HS-5 (cell line): ENCODE measurements at places on chromosomes 12 and 14.

GRCh38 chr12:74538491-74539258, 1.0 kb downstream of the ATXN7L3B start:
- DNase-seq = no peak

DNA sequence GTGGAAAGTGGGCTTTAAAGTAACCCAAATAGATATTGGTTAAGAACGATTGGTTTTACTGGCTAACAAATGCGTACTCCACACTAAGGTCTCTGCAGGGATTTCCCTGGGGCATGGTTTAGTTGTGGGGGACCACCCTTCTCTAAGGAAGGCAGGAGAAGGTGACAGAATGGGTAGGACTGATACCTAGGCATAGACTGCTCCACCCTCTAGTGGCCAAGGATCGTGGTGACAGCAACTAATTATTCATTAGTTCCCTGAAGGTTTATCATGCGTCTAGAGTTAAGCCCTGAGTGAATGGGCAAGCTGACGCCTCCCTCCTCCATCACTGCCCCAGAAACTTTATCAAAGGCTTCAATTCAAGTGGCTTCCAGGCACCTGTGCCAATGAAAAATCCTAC, 9.1 kb downstream of the FAM181A start:
- DNase-seq = no peak

GRCh38 chr12:66739266-66739665, 60.4 kb upstream of the GRIP1 start:
- DNase-seq = no peak

GRCh38 chr12:118925407-118925806, 55.9 kb upstream of the SRRM4 start:
- DNase-seq = no peak

DNA sequence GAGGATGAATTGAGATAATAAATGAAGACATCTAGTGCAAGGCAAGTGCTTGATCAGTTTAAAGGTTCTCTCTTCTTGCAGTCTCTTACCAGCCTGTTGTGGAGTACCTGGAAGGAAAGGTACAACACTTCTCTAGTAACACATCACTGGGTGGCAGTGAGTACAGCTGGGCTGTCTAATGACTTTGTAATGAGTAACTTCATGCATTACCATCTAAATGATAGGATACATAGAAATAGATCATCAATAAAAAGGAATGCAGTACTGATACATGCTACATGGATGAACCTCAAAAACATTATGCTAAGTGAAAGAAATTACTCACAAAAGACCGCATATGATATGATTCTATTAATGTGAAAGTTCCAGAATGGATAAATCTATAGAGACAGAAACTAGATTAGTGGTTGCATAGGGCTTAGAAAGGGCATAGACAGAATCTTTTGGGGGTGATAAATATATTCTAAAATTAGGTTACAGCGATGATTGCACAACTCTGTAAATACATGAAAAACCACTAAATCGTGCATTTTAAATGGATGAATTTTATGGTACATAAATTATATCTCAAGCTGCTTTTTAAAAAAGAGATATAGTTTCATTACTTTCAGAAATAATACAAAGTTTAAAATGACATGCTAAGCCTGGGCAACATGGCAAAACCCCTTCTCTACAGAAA, 224.4 kb downstream of the CHST11 start:
- DNase-seq = no peak
